ENCODE measurements at places on chromosomes 6 and 20. TPM values are rescaled to one million over a fixed set of nuclear protein-coding genes. Genes with fewer than 3 reads are reported as not detected.

DNA sequence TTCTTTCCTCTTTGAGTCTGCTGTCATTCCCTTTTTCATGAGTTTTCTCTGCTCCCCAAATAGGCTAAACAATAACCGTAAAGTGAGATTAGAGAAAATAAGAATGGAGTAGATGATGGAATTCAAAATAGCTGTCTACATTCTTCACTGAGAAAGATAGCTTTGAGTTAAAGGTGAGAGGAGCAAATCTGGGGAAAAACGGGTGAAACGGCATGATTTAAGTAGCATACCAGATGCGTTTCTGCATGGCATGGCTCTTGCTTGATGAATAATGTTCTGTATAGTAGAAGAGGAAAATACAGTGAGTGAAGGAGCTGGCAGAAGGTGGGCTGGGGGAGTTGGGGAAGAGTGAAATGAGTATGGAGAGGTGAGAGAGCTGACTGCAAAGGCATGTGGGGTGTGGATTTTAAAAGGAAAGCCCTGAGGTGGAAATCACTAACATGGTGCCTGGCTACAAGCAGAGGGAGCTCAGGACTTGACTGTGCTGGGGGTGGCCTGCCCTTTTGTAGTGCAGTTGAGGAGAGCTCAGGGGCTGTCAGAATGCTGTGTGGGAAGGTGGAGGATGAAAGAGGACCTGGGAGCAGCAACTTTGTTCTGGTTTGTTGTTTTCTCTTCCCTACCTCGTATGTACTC is 8.8 kb downstream of the BICRAL start:
- DNase-seq = no peak

- no peak for DNase-seq
Measured at GRCh38 chr20:62898093-62898964, 28.0 kb downstream of the DIDO1 start.

DNA sequence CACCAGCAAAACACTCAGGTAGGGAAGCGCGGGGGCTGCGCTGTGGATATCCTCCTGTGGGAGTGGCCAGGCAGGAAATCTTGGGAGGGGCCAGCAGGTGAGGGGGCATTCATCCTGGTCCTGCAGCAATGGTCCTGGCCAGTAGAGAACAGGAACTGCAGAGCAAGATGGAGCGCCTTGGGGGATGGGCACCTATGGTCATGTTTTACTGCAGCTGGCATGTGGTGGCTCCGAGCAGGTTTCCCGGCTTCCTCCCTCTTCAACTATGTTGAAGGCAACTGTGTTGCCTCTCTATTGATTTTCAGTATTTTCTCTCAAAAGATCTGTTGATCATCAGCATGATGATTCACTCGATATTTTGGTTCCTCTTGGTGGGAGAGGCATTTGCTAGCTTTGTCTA is 70.9 kb downstream of the SNAP91 start:
- no peak for DNase-seq

DNA sequence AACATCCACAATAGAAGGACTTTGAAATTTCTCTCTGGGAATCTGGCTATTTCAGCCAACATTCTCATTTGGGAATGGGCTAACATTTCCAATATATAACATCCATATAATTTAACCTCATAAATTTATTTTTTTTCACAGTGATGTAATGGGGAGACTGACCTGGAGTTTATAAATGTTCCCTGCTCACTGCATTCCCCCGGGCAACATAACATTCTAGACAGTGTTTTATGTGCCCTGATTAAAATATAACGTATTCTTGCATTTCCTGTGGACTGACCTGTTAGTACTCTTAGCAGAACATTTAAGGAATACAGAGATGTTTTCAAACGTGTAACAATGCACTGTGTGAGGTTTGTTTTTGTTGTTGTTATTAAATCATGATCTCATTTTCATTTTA is 20.9 kb downstream of the TSHZ2 start:
- DNase-seq = no peak

DNA sequence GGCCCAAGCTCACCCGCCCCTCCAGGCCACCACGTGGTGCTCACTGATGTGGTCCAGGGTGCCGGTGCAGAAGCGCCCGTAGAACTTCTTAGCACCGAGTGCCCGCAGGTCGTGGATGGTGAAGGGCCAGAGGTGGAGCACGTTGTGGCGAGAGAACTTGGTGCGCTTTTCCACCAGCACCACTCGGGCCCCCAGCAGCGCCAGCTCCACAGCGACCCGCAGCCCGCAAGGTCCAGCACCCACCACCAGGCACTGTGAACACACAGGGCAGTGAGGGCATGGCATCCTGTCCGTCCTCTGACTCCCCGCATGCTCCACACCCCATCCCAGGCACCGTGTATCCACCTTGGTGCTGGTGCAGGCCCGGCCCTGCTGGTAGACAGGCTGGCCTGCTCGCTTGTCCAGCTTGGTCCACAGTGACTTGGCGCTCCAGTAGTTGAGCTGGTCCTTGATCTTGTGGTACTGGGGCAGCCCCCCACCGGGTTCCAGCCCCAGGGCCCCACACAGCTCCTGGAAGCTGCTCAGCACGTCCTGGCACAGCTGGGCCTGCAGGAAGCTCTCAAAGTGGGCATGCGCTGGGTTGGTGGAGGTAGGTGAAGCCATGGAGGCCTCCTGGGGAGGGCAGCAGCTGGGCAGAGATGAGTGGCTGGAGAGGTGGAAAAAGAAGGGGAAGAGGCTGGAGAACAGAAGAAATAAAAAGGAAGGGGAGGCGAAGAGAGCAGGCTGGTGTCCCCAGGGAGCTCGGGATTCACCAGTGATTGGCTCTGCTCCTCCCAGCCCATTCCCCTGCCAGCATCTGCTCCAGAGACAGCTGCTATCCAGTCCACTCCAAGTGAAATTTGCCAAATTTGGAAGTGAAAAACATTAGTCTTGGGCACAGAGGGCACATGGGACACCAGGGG is 1.7 kb downstream of the MICAL1 start:
- DNase-seq = peak; percentile 49

The TNFAIP3 gene
- 14.4 TPM for total RNA-seq

The SMIM8 gene
- total RNA-seq = 13.9 TPM

The BPIFA1 gene
- not detected for total RNA-seq

The OXT gene
- 4.2 TPM for total RNA-seq
